AG10803 (cell line): ENCODE measurements at places on chromosomes 1 and 21.

DNA sequence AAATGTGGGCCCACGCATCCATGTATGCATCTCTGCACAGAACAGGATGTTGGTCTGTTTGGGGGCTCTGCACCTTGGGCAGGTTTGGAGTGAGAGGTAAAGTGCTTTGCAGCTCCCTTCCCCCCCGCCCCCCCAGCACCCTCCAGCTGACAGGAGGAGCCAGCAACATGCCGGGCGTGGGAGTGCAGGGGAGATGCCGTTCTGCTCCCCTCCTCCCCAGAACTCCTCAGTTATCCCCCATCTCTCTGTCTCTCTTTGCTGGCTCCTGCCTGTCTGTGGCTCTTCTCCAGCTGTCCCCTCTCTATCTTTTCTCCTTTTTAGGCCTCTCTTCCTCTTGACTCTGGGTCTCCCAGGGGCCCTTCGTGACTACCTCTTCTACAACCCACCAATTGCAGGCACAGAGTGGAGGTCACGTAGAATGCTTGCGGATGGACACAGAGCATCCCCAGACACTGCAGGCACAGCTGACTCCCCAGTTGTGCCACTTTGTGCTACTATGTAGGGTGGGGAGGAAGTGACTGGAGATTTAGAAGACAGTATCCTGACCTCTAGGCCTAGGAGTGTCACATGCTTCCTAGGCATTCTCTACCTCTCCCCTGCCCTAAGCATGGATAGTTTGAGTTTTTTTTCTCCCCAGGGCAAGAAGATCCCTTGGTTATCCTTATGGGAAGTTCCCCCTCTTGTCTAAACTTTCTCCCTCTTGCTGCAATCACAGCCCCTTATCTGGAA lies 1.7 kb upstream of the RORC start:
- no peak for DNase-seq

DNA sequence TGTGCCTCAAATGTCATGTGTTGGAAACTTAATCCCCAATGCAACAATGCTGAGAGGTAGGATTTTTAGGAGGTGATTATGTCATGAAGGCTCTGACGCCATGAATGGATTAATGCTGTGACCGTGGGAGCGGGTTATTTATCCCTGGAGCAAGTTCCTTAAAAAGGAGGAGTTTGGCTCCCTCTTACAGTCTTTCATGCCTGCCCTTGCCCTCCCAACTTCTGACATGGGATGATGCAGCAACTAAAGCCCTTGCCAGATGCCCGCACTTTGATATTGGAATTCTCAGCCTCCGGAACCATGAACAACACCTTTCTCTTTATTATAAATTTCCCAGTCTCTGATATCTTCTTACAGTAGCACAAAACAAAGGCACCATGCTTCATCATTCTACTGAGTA lies 685.3 kb upstream of the CHRM3 start:
- DNase-seq, result no peak

GRCh38 chr1:115363171-115363570 lies 25.1 kb upstream of the NGF start:
- DNase-seq, result no peak

DNA sequence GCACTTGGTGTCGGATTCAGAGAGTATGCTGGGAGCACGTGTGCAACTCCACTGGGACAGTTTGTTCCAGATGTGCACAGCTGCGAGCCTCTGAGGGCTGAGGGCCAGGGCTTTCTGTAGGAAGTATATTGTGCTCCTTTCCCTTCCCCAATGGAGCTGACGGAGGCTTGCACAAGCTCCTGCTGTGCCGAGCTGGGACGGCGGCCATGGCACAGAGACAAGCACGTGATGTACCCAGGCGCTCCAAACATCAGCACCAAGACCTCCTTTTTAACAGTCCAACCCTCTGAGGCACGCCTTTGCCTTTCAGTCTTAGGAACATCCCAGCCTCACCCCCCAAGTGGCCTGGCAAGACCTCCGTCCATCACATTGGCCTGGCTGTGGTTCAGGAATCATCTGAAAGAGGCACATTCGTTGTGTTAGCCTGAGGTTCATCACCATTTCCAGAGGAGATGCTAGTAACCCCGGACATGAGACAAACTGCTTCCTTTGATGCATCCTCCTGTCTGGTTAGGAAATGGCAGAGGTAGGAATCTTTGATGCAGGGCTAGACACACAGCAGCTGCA lies 339.2 kb upstream of the KAZN start:
- peak; percentile 26 for DNase-seq

- DNase-seq, result no peak
Measured at GRCh38 chr1:33258788-33259274, 2.5 kb downstream of the ZNF362 start.

DNA sequence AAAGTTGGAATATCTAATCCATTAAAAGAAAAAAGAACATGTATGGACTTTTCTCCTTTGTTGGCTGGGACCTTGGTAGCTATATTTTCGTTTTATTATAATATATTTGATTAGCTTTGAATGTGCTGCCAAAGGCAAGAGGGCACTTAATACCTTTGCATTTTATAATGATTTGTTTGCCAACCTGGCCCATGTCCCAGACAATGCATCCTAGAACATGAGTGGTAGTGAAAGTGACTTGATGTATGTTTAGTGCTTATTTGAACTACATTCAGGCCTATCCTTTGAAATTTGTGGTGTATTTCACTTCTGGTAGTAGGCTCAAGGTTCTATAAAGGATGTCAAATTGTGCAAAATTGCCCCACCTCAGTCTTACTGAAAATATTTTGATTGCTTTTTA lies 25.9 kb downstream of the CACHD1 start:
- no peak for DNase-seq

GRCh38 chr1:160047111-160047991 lies 15.6 kb upstream of the PIGM start:
- DNase-seq, result no peak

- DNase-seq, result peak; percentile 55
Measured at GRCh38 chr1:202135221-202135721, 9.3 kb downstream of the ARL8A start.

GRCh38 chr1:43951021-43951985 lies 4.6 kb downstream of the IPO13 start:
- DNase-seq, result no peak

GRCh38 chr21:42362700-42363099 lies 3.6 kb downstream of the TFF1 start:
- DNase-seq, result no peak

DNA sequence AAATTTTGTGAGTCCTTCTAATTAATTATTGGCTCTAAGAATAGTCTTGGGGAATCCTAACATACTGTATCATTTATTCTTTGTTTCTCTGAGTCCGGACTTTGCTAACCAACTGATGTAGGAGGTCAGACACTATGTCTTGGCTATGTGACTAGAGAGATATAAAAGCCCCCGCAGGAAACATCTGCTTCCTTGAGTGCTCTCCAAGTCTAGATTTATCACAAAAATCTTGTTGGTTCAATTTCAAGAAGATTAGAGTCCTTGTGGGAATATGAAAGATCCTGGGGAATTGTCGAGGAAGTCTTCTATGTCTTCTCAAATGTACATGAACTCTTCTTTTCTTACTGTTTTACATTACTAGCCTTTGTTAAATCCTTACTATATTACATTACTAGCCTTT lies 1712.5 kb downstream of the NCAM2 start:
- DNase-seq, result no peak

DNA sequence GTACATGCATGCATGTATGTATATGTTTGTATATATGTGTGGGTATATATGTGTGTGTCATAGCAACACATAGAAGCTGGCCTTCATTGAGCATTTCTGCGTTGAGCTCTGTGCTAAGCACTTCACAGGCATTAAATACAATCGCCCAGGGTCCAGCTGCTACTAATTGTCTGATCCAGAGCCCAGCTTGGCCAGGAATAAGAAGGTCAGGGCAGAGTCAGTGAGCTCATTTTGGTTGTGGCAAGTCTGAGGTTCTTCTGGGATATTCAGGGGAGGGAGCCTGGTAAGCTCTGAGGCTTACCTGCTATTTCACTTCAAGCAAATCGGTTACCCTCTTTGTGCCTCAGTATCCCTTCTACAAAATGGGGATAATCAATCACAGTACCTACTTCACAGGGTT lies 59.6 kb downstream of the FOXO6 start:
- peak; percentile 55 for DNase-seq

DNA sequence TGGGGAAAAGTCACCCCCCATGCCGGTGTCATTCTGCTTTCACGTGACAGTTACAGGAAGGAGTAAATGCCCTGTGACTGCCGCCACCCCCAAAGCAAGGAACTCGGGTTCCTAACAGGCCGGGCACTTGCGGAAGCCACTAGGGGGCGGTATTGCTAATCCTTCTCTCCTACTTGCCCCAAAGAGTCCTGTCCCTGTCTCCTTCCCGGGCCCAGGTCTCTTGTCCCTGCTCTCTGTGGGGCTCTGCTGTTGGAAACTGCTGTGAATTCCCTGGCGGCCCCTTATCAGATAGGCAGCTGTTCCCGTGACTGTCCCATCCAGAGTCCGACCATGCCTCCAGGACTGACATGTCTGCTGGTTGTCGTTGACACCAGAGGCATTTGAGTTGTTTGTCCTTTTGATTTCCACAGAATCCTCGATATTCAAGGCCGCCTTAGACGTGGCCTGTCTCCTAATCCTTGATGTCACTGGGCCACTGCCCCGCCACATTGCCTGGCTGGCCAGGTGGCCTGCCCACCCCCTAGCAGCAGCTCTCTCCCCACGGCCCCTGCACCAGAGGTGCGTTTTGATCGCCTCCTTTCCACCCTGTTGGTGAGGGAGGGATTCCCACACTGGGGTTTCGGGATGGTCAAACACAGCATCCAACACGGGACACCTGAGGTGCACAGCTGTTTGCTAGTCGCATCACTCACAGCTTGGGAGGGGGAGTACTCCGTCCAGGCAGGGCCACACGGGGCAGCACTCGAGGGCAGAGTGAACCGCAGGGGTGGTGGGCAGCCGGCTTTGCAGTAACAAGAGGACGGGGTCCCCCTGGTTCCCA lies 37.3 kb downstream of the CHAF1B start:
- peak; percentile 57 for DNase-seq

DNA sequence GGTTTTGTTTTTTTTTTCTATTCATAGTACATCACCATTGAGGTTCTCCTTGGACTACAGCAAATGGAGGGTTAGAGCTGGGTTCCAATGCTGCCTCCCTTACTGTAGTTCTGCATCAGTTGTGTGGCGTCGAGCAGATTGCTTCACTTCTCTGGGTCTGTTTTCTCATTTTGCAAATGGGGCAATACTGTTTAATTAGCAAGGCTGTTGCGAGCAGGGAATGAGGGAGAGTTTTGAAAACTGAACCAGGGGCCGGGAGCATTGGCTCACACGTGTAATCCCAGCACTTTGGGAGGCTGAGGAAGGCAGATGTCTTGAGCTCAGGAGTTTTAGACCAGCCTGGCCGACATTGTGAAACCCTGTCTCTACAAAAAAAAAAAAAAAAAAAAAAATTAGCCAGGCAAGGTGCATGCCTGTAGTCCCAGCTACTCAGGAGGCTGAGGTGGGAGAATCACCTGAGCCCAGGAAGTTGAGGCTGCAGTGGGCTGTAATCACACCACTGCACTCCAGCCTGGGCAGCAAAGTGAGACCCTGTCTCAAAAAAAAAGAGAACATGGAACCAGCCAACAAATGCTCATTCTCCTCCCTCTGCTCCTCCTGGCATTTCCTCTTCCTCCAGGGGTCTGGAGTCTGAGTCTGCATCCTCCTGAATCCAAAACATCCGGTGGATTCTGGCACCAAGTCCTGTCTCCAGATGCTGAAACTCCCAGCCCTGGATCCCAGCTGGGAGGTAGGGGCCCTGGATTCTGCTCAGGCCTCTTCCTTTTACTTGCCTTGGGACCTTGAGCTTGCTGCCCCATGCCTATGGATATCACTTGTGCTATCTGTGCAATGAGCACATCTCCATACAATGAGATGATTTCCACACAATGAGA lies 3.7 kb upstream of the PLOD1 start:
- DNase-seq, result peak; percentile 85
